Esophagus squamous epithelium (tissue), 5 donors: ENCODE measurements at places on chromosomes 11 and 22. TPM values are rescaled to one million over a fixed set of nuclear protein-coding genes. Genes with fewer than 3 reads are reported as not detected.

The NPAS4 gene
- not detected for total RNA-seq

The PKP3 gene
- 314 TPM for total RNA-seq

The POU2F3 gene
- 1.5 TPM for total RNA-seq

The INS gene
- not detected for total RNA-seq

The GRM5 gene
- not detected for total RNA-seq

The PIK3C2A gene
- 28.8 TPM for total RNA-seq

The TMEM138 gene
- 14.6 TPM for total RNA-seq

The TIMP3 gene
- total RNA-seq = 69.4 TPM

The SBF1 gene
- 69.8 TPM for total RNA-seq

DNA sequence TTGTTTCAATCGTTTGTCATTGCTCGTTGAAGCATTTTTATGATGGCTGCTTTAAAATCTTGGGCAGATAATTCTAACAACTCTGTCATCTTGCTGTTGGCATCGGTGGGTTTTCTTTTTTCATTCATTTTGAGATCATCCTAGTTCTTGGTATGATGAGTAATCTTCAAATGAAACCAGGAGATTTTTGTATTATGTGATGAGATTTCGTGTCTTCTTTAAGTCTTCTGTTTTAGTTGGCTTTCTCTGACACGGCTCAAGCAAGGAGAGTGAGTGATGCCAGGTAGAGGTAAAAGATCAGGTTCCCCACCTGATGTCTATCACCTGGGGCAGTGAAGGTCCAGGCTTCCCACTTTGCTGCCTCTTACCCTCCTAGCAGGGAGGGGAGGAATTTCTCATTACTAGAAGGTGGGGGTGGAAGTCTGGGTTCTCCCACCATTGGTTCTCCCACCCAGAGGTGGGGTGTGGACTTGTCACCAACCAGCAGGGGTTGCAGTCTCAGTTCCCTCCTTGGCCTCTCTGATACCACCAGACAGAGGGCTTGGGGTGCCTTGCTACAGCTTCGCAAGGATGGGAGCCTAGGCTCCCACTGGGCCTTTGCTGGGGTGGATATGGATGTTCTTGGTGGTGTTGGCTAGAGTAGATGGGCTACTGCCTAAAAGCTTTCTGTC lies 12.9 kb downstream of the CDC45 start:
- DNase-seq = no peak

DNA sequence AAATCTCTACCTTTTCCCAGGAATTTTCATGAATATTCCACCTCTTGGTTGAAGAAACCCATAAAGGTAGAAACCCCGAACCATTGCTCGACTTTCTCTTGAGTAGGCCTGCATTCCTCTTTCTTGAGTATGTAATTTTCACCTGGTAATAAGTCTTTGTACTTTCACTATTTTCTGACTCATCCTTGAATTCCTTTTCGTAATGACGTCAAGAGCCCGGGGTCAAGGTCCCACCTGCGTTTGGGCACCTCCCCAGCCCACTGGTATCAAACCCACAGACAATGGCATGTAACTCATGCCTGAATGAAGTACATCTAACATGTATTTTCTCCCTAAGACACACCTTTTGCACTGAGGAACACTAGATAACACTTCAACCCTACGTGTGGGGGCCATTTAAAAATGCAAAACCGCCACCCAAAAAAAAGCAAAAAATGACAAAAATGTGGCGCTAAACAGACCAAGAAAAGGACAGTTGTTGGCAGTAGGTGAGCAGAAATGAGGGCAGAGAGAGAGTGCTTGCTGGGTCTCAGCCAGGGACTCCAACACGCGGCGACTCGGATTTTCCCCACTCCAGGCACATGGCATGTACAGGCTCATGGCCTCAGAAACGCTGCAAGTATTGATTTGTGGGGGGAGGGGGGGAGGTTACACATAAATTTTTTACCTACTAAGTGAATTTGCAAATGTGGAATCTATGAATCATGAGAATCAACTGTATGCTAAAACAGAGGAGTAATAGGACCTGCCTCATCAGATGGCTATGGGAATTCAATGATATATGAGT lies 4.1 kb upstream of the C11orf24 start:
- DNase-seq = no peak

GRCh38 chr11:7851391-7851790 lies 54.6 kb upstream of the OR5P2 start:
- no peak for DNase-seq

- no peak for DNase-seq
Observed at GRCh38 chr11:3946455-3947017, 91.1 kb downstream of the STIM1 start.

GRCh38 chr22:22061085-22062077 lies 78.8 kb upstream of the TOP3B start:
- no peak for DNase-seq

GRCh38 chr11:3243880-3244279 lies 11.7 kb upstream of the MRGPRE start:
- DNase-seq = no peak
